ENCODE measurements at places on chromosomes 16 and 17.

DNA sequence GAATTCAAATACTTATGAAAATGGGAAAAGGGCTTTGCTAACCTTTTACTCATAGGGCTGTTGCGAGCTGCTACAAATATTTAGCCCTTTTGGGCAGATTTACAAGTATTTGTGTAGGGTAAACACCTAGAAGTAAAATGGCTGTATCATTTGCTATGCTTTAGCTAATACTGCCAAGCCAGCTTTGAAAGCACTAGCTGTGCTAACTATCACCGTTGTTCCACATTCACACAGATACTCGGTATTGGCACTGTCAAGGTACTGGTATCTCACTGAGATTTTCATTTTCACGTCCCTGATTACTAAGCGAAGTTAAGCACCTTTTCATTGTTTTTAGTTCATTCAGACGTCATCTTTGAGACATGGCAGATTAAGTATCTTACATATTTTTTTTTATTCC lies 84.8 kb downstream of the GLG1 start:
- no peak for DNase-seq

DNA sequence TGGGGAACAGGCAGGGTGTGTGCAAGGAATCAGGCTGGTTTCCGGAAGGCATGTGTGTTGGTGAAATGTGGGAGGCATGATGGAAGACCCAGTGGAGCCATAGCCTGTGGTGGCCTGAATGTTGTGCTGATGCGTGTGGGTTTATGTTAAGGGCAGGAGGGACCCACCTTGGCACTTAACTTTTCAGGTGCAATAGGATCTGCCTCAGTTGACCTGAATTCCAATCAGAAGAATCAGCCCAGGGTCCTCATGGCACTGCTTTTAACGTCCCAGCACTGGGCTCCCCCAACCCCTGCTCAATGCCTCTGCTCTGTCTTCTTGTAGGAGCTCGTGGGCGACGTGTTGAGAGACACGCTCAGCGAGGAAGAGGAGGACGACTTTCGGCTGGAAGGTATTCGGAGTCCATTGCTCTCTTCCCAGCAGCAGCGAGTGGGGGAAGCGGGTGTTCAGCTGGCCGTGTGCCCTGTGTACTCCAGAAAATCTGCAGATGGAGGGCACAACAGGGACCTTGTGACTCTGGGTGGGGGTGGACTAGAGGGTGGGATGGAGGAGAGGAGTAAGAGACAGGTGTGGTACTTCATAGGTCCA lies 59.9 kb downstream of the NKD1 start:
- no peak for DNase-seq

DNA sequence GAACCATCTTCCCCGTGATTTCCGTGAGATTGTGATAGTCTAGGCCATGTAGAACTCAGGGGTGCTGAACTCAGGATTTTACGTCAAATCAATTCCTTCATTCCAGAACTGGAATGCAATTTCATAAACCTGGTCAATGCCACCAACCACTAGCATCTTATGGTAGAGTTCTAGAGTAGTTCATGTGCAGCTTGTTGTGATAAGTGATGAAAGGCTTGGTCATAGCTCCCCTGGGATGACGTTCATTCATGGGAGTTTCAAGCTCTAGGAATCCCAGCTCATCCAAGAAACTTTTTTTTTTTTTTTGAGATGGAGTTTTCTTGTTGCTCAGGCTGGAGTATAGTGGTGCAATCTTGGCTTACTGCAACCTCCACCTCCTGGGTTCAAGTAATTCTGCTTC lies 3.7 kb upstream of the DPEP2 start:
- no peak for DNase-seq

DNA sequence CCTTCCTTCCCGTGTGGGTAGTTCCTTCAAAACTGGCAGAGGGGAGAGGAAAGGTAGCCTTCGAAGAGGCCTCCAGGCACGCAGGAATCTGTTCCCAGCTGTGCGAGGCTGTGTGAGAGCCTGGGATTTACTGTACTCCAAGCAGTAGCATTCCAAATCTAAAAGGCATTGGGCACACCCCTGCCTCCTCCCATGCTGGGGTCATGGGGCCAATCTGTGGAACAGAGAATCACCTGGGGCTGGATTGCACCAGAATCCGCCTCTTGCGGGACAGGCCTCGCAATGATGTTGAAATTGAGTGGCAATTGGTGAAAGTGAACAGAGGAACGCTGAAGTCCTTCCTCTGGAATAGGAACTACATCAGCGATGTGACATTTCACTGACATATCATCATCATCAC lies 72.5 kb upstream of the IRX3 start:
- no peak for DNase-seq

- DNase-seq: peak; percentile 9
Observed at GRCh38 chr17:752620-753219, 656 bp upstream of the GEMIN4 start.

DNA sequence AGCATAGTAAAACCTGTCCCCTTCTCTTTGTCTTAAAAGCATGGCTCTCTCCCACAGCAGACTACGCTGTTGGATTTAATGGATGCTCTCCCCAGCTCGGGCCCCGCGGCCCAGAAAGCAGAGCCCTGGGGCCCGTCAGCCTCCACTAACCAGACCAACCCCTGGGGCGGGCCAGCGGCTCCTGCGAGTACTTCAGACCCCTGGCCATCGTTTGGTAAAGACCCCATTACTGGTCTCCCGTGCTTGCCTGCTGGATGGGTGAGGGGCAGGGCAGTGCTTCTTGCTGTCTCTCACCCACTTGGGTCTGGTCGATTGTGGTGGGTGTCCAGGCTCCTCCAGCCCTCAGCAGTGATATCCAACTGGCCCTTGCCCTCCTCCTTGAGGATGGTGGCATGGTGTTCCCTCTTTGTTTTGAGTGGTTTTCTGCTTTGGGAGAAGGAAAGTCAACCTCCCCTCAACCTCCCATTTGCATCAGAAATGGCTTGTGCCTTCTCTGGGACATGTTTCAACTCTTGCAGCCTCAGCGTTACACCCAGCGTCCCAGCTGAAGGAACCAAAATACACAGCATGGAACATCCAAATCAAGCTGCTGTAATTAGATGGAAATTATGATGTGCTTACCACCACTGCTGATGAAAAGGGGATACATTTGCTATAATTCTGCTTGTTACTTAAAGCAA lies 49.3 kb downstream of the B9D1 start:
- no peak for DNase-seq

DNA sequence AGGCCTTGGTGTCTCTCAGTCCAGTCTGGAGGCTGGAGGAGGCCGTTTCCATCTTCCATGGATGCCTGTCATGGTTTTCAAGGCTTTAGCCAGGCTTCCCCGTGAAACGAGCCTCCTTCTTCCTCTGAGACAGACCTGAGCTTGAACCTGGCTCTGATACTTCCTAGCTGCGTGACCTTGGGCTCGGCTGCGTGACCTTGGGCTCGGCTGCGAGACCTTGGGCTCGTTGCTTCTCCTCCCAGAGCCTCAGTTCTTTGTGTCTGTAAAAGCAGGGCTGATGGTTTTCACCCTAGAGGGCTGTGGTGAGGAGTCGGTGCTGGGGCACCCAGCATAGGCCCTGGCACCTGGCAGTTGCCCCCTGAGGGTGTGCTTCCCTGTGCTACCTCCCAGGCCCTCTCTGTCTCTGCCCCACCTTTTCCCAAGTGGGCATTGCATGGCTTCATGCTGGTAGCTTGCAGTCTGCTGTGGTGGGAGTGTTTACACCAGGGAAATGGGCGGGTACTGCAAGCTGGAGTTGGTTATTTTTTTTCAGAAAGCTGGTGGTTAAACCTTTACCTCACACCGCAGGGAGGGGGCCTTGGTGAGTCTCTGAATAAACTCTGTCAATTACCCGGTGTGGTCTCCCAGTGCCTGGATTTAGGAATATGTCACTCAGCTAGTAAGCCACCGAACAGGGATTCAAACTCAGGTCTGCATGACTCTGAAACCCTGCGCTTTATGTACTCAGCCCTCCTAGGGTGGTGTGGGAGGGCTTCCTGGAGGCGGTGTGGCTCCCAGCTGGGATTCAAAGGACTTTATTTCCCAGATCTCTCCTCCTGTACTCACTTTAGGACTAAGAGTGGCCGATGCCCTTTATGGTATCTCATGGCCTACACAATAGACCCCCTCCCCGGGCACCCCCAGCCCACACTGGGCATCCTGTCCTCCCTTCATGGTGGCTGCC lies 129.0 kb upstream of the CIBAR2 start:
- DNase-seq: no peak

- DNase-seq: no peak
Observed at GRCh38 chr16:86712158-86713009, 134.0 kb downstream of the FOXL1 start.

DNA sequence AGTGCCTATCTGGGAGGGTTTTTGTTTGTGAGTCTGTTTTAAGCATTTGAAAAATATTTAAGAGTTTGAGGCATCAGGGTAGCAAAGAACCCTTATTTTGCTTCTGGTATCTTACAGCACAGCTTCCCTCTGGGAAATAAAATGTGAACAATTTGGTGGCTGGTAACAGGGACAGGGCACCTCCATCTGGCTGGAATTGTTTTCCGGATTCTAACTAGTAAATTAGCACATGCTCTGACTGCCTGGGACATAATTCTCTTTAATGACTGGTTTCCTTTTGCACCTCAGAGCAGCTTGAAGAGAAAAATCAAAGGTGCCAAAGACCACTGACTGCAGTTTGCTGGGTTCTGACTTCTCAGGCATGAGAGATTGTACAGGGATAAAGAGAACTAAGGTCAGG lies 469.1 kb downstream of the GRIN2A start:
- DNase-seq: no peak

GRCh38 chr16:16109453-16110110 lies 113.7 kb downstream of the ABCC6 start:
- no peak for DNase-seq

DNA sequence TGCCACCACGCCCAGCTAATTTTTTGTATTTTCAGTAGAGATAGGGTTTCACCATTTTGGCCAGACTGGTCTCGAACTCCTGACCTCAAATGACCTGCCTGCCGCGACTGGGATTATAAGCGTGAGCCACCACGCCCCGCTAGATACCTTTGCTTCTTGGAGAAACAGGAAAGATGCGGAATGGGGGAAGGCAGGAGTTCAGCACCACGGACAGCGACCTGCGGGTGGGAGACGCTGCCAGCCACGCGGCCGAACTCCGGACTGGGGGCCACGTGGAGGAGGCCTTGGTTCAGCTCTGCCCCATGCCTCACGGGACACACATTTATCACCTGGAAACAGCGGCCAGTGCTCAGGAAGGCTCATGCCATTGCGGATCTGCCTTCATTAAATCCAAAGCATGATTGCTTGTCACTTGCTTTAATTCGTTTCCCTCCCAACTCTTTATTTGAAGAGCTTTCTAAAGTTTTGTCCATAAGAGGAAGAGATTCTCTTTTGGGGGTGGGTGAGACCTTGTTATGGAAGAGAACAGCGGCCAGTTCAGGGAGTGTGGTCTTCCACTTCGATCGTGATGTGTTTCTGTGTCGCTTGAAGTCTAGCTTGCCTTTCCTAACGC lies 219.9 kb downstream of the ENGASE start:
- DNase-seq: no peak

- DNase-seq: peak; percentile 70
Observed at GRCh38 chr17:78112518-78113471, 15.8 kb downstream of the TMC6 start.

GRCh38 chr17:41446806-41447205 lies 6.0 kb upstream of the KRT38 start:
- DNase-seq: no peak

- DNase-seq: peak; percentile 74
Observed at GRCh38 chr16:87635541-87636049, 33.3 kb downstream of the JPH3 start.

DNA sequence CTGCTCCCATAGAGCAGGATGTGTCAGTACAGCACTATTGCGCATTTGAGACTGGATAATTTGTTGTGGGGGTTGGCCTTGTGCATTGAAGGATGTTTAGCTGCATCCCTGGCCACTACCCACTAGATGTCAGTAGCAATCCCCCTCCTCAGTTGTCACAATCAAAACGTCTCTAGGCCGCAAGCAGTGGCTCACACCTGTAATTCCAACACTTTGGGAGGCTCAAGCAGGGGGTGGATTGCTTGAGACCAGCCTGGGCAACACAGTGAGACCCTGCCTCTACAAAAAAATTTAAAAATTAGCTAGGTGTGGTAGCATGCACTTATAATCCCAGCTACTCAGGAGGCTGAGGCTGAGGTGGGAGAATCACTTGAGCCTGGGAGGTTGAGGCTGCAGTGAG lies 48.4 kb downstream of the CENPV start:
- no peak for DNase-seq

DNA sequence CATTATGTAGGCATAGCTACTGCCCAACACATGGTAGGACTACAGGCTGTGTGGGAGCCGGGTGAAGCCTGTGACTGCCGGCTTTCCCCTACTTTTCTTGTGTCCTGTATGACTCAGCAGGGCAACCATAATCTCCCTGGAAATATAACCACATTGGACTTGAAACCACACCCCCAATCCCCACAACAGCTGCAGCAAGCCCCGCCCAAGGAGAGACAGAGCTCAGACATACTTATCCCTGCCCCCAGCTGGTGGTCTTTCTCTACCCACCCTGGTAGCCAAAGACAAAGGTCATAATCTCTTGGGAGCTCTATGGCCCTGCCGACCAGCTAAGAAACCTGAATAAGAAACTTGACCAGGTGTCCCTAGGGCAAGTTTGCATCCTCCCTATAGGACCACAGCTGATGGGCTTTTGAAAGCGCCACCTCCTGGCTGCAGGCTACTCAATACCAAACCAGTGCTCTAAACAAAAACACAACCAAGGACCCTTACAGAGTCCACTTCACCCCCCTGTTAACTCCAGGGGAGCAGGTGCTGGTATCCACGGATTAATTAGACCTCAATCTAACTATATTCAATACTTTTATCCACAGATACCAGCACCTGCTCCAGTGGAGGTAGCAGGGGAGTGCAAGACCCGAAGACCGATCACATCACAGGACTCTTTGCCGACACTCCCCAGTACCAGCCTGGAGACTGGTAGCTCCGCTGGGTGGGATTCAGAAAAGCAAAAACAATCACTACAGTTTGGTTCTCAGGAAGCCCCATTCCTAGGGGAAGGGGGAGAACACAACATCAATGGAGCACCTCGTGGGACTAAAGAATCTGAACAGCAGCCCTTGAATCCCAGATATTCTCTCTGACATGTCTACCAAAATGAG lies 91.2 kb downstream of the IRX5 start:
- DNase-seq: no peak

- DNase-seq: no peak
Observed at GRCh38 chr17:39125143-39125875, 26.1 kb downstream of the PLXDC1 start.

DNA sequence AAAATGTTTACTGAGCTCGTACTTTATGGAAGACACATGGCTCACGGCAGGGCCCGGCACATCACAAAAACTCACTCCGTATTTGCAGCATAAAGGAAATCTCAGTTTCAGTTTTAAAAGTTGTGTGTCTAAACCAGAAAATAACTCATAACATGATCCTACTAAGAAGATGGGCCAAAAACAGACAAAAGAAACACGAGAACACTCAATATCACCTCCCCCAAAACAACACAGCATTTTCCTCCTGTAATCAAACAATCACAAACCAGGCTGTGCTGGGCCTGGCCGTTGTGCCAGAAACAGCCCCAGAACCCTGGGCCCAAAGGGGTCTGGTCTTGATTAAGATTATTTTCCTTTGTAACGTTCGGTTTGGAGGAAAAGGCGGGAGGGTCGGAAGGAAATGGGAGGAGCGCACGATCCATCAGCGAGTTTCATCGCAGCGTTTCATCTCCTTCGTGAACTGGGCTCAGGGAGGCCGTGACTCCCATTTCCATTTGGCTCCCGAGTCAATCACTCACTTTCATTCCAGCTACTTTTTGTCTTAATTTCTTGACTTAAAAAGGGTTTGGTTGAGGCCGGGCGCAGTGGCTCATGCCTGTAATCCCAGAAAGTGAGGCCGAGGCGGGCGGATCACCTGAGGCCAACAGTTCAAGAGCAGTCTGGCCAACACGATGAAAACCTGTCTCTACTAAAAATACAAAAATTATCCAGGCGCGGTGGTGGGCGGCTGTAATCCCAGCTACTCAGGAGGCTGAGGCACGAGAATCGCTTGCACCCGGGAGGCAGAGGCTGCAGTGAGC lies 61.4 kb downstream of the NXN start:
- no peak for DNase-seq

Data from CD4-positive, alpha-beta T cell treated with Interleukin-6 at 100 ng/mL for 8 hours (primary cell).